Calu3 (cell line): ENCODE measurements at places on chromosomes 5 and 9.

- DNase-seq, result no peak
These were observed 2.8 kb upstream of the CDK7 start for GRCh38 chr5:69231851-69232250.

DNA sequence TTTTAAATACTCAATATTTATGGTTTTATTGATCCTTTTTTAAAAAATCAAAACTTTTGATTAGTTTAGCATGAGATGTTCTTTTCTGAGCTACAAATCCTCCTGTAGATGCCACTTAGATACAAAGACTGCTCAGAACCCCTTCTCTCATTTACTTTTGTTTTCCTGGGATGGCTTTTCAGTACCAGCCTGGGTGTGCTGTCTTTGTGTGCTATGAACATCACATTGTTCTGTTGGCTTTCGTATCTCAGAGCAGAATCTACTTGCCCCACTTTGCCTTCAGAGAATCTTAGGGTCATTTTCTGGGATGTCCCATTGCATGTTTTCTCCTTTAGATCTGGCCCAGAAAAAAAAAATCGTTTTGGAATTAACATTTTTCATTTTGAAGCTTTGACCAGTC is 85.9 kb downstream of the RASGRF2 start:
- no peak for DNase-seq

GRCh38 chr5:124195411-124195810 is 551.0 kb downstream of the ZNF608 start:
- DNase-seq, result no peak

GRCh38 chr5:52910071-52910470 is 79.1 kb upstream of the ITGA2 start:
- no peak for DNase-seq

GRCh38 chr5:84239494-84239893 is 145.2 kb downstream of the EDIL3 start:
- DNase-seq, result no peak

DNA sequence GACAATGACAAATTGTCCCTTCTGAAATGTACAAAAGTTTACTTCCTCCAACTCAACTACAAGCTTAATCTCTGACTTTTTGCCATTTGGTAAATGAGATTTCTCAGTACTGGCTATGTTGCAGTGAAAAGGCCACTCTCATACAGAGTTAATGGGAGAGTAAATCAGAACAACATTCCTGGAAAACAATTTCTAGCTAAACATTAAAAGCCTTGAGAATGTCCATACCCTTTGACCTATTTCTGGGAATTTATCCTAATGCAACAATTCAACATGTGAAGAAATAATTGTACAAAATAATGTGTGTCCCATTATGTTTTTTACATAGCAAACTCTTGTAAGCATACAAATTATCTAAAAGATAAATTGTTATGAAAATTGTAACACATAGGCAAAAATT is 56.3 kb upstream of the SPEF2 start:
- DNase-seq, result no peak

DNA sequence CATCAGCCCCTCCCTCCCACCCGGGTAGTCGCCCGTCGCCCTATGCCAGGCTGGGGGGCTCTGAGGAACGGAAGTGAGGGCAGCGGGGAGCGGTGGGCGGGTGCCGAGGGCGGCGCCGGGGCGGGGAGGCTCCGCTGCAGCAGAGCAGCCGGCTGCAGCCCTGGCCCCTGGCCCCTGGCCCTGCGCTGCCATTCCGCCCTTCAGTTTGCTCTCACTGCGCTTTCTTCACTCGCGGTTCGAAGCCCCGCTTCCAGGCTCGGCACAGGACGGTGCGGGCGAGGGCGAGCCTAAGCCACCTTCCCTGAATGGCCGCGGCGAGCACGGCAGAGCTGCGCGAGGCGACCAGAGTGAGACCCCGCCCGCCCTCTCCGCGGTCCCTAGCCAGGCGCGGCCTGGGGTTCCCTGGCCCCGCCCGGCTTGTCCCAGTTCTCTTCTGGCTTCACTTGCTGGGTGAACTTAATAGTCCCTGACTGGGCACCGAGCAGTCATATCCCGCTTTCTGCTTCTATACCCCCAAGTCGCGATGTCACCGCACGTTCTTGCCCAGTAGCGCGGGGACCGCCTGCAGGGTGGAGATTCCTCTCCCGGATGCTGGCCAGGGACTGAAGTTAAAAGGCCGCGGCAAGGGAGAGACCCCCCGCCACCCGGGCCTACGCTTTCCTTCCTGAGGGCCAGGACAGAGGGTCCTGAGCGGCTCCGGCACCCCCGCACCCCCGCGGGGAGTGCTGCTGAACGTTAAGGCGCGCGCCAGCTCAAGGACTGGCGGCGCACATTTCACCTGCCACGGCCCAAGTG is 623 bp upstream of the TRIM36 start:
- no peak for DNase-seq

DNA sequence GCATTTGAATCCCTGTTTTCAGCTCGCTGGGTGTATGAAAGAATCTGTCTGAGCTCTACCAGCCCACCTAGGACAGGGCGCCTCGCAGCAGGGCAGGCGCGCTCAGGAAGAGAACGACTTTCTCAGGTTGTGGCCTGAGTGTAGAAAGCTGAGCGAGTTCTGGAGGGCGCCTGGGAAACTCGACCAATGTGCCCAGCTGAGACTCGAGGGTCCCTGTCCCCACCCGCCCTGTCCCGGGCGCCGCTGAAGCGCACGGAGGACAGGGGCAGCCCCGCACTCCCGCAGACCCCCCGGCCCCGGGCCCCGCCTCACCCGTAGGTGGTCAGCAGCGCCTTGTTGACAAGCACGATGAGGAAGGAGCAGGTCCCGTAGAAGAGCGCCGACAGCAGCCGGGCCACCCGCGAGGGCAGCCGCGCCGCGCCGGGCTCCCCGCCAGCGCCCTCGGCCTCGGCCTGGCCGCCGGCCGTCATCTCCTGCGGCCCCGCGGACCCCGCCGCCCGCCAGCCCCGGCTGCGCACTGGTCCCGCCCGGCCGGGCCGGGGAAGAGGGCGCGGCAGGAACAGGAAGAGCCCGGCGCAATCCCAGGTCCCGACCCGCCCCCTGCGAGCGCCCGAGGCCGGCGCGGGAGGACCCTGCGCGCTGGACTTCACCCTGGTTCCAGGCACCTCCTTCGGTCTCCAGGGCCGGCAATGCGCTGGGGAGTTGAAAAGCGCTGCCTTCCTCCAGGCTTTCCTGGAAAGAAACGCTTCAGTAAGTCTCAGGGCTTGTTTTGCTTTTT is at the start of gene SLC35D2:
TSS of gene SLC35D2 (minus strand) at position 547 of the 778 bp plus-strand sequence. CDS start at position 470, 77 bp downstream.
- peak; percentile 66 for DNase-seq

GRCh38 chr5:36886791-36887190 is 10.2 kb downstream of the NIPBL start:
- no peak for DNase-seq

- DNase-seq, result no peak
These were observed 68.0 kb upstream of the IL7R start for GRCh38 chr5:35788724-35789123.

GRCh38 chr5:77358255-77359205 is 133.6 kb downstream of the WDR41 start:
- DNase-seq, result no peak

GRCh38 chr5:115097236-115097635 is 72.5 kb downstream of the TRIM36 start:
- DNase-seq, result peak; percentile 15

DNA sequence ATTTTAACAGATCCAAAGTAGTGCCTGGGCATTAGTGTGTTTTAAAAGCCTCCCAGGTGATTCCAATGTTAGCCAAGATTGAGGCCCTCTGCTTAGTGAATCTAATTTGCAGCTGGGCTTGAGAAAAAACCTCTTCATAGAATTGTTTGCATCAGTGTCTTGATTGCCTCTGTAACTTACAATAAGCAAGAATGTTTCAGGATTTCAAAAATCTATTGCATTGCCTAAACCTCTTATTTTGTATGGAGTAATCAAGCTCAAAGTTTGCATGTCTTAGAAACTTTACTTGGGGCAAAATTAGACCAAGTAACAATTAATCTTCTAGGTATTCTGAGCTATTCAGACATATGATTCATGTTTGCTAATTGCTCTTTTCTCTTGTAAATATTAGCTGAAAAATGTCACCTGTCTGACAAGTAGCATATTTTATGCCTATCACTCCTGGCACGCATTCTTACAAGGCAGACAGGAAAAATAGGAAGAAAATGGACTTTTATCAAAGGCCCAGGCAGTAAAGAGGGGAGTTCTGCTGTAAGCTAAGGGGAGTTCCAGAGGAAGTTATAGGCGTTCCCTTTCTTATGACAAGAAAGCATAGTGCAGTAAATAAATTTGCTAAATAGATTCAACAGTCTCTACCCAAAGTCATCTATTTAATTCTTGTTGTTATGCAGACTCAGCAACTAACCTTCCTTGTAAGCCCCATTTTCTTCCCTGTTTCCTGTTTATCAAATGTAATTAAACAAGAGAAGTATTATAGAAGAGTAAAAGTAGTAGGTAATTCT is 21.0 kb downstream of the PDCD1LG2 start:
- DNase-seq, result no peak

- no peak for DNase-seq
These were observed 70.7 kb upstream of the TRPC7 start for GRCh38 chr5:136435946-136436543.

DNA sequence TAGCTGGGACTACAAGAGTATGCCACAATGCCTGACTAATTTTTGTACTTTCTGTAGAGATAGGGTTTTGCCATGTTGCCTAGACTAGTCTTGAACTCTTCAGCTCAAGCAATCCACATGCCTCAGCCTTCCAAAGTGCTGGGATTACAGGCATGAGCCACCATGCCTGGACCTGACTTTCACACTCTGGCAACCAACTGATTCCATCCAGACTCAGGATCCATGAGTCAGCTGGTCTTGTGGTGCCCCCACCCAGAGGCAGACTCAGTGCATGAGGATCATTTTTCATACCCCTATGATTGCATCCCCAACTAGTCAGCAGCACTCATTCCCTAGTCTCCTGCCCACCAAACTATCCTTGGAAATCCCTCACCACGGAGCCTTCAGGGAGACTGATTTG is 375.9 kb downstream of the ANXA1 start:
- DNase-seq, result no peak

DNA sequence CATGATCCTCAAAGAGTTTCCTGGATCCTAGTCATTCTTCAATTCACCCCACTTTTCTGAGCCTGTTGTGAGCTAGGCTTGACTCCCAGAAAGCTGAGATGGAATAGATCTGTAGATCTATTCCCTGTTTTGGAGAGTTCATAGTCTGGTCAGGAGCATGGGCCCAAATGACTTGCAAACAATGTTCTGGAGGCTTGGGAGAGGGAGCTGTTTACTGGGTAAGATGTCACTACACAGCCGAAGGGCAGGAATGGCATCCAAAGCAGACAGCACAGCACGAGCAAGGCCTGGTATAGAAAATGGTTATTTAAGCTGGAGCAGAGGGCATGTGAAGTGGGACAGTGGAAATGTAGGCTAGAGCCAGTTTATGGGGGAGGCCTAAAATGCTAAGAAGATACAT is 152.5 kb upstream of the ALDH1B1 start:
- no peak for DNase-seq

DNA sequence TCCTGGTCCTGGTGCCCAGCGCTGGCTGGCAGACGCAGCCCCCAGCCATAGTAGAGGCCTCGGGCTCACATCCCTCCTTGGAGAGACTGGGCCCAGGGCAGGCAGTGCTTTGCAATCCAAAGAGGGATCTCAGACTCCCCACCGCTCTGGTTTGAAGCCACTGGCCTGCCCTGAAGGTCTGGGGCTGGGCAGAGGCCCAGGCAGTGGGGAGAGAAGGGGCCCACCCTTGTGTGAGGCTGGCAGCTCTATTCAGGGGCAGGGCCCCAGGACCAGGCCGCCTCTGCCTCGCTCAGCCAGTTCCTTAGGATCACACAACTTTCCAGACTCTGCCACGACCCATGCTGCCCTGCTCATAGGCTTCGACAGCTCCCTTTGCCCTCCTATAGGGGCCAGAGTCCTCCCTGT is 10.7 kb upstream of the SEC16A start:
- no peak for DNase-seq

GRCh38 chr9:37949576-37949975 is 45.6 kb upstream of the SLC25A51 start:
- DNase-seq, result no peak

DNA sequence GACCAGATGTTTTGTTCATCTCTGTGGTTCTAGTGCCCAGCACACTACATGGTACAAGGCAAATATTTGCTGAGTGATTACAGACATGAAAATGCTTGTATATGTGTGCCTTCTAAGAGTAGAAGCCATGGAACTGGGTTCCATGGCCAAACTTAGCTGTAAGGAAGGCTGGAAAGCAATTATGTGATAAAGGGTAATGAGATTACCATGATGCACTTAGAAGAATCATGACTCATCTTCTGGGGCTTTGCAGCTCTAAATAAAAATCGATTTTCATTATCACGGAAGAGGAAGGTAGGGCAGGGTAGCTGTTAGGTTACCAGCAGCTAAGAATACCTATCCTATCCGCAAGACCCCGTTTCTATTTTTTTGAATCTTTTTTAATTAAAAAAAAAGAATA is 28.0 kb downstream of the RFK start:
- DNase-seq, result no peak

DNA sequence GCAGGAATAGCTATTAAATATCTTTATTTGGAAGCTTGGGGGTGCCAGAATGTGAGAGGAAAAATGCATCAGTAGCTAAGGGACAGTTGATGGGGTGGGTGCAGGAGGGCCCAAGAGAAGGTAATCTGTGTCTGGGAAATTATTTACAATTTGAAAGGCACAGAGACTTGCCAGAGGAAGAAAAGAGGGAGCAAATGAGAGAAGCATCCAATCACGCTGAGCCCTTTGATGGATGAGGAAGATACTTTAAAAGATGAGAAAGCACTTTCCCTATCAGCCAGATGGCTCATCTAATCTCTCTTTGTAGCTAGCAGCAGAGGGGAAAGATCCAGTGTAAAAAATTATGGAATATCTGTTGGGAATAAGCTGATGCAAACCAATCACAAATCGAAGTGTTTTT is 57.0 kb upstream of the ABCA1 start:
- no peak for DNase-seq

DNA sequence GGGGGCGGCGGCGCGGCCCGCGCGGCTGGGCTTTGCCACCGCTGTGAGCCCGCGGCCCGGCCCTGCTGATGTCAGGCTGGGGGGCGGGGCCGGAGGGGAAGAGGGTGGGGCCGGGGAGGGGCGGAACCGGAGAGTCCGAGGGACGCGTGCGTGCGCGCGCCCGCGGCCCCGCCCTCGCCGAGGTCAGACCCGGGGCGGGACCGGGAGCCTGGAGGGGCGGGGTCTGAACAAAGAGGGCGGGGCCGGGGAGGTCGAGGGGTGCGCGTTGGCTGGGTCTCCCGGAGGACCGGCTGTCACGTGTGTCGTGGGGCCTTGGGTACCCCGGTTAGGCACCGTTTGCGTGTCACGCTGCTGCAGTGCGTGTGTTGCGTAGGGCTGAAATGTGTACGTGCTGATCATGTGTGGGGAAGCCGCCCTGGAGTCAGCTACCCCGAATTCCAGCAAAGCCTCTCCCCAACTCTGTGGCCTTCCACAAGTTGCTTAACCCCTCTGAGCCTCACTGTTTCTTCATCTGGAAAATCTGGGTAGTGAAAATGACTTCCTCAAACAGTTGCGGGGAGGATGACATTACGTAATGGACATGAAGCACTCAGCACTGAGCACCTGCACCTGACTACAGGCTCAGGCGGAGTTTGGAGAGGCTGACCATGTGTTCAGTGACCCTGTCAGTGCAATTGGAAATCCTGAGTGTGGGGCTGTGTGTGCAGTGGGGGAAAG is at the start of gene RALGDS:
TSS of gene RALGDS (minus strand) at position 43 of the 717 bp plus-strand sequence. CDS start 86 bp downstream, outside the sequence.
- DNase-seq, result peak; percentile 82
